Activated naive CD4-positive, alpha-beta T cell treated with anti-CD3 and anti-CD28 coated beads, Interleukin-2, amount 50 U/mL, for 72 hours (primary cell): ENCODE measurements at places on chromosomes 11 and 22. TPM values are rescaled to one million over a fixed set of nuclear protein-coding genes. Genes with fewer than 3 reads are reported as not detected.
A peak's percentile ranks its signal among the peaks of the same experiment; 100 is the strongest.

DNA sequence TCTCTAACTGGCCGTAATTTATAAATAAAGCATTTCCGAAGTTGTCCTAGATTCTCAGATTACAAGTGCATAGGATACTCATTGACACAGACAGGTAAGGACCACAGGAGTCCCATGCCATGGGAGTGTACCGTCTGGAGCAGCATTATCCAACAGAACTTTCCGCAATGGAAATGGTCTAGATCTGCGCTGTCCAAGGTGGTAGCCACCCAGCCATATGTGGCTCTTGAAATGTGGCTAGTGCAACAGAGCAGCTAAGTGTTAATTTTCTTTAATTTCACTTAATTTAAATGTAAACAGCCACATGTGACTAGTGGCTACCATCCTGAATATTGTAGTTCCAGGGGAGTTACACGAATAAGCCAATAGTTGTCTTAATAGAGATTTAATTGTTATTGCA lies 71.3 kb downstream of the GALNT18 start:
- DNase-seq, result no peak

- no peak for DNase-seq
Measured at GRCh38 chr11:131371791-131372104, 1.3 kb downstream of the NTM start.

- DNase-seq, result no peak
Measured at GRCh38 chr22:40128989-40129388, 48.7 kb upstream of the TNRC6B start.

DNA sequence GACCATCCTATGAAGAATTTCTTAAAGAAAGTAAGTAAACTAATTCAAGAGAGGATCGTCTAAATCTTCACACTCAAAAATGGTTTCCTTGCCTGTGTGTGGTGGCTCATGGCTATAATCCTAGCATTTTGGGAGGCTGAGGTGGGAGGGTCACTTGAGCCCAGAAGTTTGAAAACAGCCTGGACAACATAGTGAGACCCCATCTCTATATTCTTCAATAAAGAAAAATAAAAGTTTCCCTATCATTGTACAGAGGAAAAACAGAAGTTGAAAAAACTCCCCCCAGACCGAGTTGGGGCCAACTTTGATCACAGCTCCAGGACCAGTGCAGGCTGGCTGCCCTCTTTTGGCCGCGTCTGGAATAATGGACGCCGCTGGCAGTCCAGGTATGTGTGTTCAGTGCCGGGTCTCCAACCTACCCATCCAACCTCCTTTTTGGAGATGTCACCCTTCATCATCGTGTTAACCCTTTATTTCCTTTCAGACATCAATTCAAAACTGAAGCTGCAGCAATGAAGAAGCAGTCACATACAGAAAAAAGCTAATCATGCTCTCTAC lies 3.0 kb downstream of the RPS25 start:
- DNase-seq, result no peak

DNA sequence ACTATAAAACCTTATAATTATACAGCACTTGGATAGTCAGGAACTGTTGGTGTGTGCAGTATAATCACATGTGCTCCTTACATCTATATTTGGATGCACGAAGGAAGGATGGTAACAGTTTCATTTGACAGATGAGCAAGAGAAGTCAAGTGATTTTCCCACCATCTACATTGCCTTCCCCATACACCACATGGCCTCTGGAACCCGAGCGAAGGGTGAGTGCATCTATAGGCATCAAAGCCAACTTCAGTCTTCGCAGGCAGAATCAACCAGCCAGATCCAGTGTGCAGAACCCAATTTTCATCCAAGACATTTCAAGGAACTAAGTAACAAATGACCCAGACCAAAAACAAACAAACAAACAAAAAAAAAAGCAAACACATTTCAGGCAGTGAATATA lies 85.1 kb upstream of the BLID start:
- no peak for DNase-seq

DNA sequence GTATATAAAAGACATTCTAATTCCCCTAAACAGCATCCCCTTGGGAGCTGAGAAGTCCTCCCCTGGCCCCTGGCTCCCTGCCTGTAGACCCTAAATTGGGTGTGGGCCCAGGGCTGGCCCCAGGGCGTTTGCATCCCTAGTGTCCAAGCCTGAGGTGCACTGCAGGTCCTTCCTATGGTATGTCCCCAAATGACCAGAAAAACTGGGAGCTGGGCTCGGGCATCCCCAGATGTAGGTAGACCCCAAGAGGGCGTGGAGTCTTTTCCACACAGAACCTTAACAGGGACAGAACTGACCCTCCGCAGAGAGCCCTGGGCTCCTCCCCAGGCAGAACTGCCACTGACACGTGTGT lies 782 bp upstream of the OSBPL5 start:
- no peak for DNase-seq

- DNase-seq, result no peak
Measured at GRCh38 chr11:87769661-87770060, 405.6 kb downstream of the RAB38 start.

DNA sequence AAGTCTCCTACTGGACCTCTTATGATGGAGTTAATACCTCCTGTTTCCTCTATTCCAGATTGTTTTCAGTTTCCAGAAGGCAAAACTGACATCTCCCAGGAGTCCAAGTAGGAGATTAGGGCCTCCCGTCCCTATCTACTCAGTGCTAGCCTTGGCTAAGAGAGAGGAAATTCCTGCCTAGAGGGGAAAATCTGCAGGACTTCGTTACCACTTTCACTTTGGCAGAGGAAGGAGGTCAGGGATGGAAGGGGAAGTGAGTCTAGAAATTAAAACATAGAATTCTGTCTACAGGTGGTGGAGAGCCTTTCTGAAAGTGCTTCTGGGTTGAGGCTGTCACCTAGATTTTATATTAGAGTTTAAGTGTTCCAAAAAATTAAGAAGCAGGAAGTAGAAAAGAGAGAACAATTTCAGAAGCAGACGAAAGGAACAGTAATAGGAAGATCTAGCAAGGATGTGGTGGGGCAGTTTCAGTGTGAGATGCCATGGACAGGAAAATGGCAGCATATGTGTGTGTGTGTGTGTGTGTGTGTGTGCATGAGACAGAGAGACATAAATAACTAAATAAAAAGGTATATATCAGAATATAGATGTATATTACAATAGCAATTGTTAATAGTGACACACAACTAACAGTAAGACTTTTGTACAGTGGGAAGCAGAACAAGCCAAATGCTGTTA lies 2.4 kb upstream of the TRIM68 start:
- DNase-seq, result peak; percentile 11

DNA sequence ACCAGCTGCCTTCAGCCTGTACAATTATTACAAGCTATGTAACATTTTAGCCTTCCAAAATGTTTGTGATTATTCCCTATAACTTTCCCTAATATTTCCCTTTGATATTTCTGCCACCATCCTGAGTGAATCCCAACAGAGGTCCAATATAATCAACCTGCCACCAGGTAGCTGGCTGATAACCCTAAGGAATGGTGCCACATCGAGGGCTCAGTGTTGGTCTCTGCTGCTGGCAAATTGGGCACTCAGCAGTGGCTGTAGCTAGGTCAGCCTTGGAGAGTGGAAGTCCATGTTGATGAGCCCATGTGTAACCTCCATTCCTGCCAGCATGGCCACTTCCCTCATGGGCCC lies 121.2 kb downstream of the ZNF280B start:
- DNase-seq, result no peak

ART1 gene
- total RNA-seq, result not detected

CTSW gene
- total RNA-seq, result 16.8 TPM
